Mesothelial cell of epicardium (in vitro differentiated cells): ENCODE measurements at places on chromosomes 11 and 22.

DNA sequence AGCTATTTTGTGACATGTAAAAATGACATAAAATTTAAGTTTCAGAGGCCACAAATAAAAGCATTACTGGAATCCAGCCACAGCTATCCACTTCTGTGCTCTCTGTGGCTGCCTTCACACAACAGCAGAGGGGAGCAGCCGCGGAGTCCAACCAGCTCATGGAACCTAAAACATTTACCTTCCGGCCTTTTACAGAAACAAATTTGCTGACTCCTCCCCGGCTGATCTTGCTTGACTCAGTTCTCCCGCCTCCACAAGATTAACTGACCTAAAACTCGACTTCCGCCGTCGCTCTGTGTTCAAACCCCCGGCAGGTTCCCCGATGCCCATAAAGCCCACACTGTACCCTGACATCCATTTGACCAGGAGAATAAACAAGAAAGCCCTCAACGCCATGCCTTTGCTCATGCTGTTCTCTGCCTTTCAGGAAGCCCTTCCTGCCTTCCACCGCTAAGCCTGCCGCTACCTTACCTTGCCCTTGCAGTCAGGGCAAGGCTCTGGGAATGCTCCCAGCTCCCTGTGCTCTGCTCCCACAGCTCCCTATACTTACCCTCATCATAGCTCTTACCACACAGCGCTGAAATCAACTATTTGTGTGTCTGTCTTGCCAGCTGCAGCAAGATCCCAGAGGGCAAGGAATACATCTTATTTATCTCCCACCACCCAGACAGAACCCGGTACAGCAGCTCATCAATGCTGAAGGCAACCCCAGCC is 35.4 kb downstream of the MICAL3 start:
- H3K4me3 ChIP-seq, result no peak overlapping the region
- H3K27ac ChIP-seq, result peak overlapping the region; percentile 59
- H3K36me3 ChIP-seq, result no peaks in the 10 kb centered on the region
- DNase-seq, result no peak

- no peak for DNase-seq
- peaks cover 15% of the 10 kb centered on the region for H3K4me1 ChIP-seq
- no peak overlapping the region for H3K27ac ChIP-seq
- H3K4me3 ChIP-seq, result no peak overlapping the region
- H3K36me3 ChIP-seq, result peaks cover 35% of the 10 kb centered on the region
Measured at GRCh38 chr11:36115378-36115801, 171.5 kb downstream of the LDLRAD3 start.

- peaks cover 10% of the 10 kb centered on the region for H3K4me1 ChIP-seq
- no peaks in the 10 kb centered on the region for H3K27me3 ChIP-seq
- H3K4me3 ChIP-seq, result no peak overlapping the region
- peaks cover 10% of the 10 kb centered on the region for H3K36me3 ChIP-seq
- DNase-seq, result no peak
Measured at GRCh38 chr11:7437696-7438095, 47.6 kb upstream of the OLFML1 start.

GRCh38 chr11:65817312-65817834 is 16.4 kb upstream of the SNX32 start:
- H3K27me3 ChIP-seq, result no peaks in the 10 kb centered on the region
- DNase-seq, result no peak
- peak overlapping the region; percentile 90 for H3K27ac ChIP-seq

- H3K27ac ChIP-seq, result no peak overlapping the region
- H3K27me3 ChIP-seq, result no peaks in the 10 kb centered on the region
- no peak for DNase-seq
Measured at GRCh38 chr22:41568811-41569210, 8.0 kb downstream of the CSDC2 start.

GRCh38 chr11:30351061-30351460 is 28.2 kb downstream of the ARL14EP start:
- peaks cover 1% of the 10 kb centered on the region for H3K36me3 ChIP-seq
- H3K27me3 ChIP-seq, result no peaks in the 10 kb centered on the region
- peak overlapping the region; percentile 85 for H3K27ac ChIP-seq
- no peak for DNase-seq

DNA sequence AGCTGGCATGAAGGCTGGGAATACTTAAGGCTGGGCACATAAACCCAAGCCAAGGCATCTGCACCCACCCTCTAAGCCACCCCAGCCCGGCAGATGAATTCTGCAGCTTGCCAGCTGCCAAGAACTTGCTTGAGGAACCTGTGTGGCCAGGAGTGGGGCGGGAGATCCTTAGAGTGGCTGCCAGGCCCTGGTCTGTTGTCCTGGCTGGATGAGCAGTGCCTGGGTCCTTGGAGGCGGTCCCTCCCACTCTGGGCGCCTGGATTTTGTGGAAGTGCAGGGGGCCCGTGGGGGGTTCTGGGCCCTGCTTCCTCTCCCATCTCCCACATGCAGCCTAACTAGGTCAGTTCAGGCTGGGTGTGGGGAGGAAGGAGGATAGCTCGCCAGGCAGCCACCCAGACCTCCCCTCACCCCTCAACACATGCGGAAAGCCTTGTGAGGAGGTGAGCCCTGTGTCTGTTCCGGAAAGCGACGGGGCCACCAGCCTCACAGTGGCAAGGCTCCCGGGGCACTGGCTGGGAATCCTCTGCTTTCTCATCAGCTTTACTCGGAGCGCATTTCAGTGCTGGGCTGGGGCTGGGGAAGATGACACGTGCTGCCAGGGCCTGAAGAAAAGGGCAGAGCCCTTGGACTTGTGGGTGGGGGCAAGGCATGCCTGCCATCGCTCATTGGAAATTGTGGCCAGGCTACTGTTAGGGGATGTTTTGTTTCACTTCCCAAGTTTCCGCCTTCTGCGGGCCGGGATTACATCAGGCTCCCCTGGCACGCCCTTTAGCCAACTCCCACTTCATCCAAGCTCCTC is 8.4 kb downstream of the DAGLA start:
- H3K4me3 ChIP-seq, result no peak overlapping the region
- DNase-seq, result no peak
- H3K27ac ChIP-seq, result no peak overlapping the region

DNA sequence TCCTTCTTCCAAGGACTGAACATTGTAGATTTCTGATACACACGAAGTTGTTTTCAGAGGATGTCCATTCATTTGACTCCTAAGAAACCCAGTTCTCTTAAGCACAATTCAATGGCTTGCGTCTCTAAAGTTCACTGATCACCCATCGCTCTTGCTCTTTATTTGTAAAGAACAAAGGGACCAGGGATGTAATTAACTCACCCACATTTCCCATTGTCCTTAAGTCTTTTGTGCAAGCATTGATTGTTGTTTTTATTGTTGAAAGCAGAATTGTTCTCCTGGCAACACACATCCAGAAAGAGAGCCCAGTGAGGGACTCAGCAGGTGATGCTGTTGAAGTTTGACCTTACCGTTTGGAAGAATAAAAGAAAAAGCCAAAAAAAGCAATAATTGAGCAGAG is 59.2 kb downstream of the SPON1 start:
- no peak overlapping the region for H3K4me3 ChIP-seq
- peaks cover 13% of the 10 kb centered on the region for H3K4me1 ChIP-seq
- peaks cover 9% of the 10 kb centered on the region for H3K27me3 ChIP-seq
- no peak for DNase-seq
- no peak overlapping the region for H3K27ac ChIP-seq

- H3K4me1 ChIP-seq, result peaks cover 2% of the 10 kb centered on the region
- peaks cover 13% of the 10 kb centered on the region for H3K27me3 ChIP-seq
- H3K4me3 ChIP-seq, result no peak overlapping the region
- no peak overlapping the region for H3K27ac ChIP-seq
Measured at GRCh38 chr22:48957311-48957986, 870.2 kb downstream of the BRD1 start.

GRCh38 chr11:18313965-18314763 is 7.8 kb downstream of the HPS5 start:
- H3K27ac ChIP-seq, result peak overlapping the region; percentile 85
- H3K27me3 ChIP-seq, result no peaks in the 10 kb centered on the region
- no peak for DNase-seq
- peaks cover 31% of the 10 kb centered on the region for H3K4me1 ChIP-seq
- peaks cover 11% of the 10 kb centered on the region for H3K36me3 ChIP-seq

DNA sequence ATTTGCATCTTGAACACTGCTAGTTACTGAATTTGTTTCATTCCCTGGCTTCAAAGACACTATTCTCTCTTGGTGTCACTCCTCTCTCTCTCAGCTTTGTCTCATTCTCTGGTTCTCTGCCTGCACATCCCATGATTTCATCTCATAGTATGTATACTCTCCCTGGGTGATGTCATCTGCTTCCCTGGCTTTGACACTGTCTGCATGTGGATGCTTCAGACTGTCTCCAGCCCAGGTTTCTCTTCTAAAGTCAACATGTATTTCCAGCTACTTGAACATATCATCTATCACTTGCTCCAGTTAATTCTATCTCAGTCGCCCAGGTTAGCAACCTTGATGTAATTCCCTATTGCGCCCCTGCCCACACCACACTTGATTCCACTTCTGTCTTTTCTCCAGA is 9.3 kb upstream of the ACAT1 start:
- H3K4me3 ChIP-seq, result no peak overlapping the region
- peaks cover 9% of the 10 kb centered on the region for H3K36me3 ChIP-seq
- no peaks in the 10 kb centered on the region for H3K27me3 ChIP-seq
- H3K4me1 ChIP-seq, result no peaks in the 10 kb centered on the region
- no peak for DNase-seq

GRCh38 chr11:99020352-99021225 is at the start of gene CNTN5:
TSS of gene CNTN5 (plus strand) at chr11:99020949.
- no peaks in the 10 kb centered on the region for H3K36me3 ChIP-seq
- H3K4me3 ChIP-seq, result peak within 1 kb of the TSS; percentile 94
- DNase-seq, result peak; percentile 46
- H3K27me3 ChIP-seq, result peaks cover 32% of the 10 kb centered on the region
- peaks cover 23% of the 10 kb centered on the region for H3K4me1 ChIP-seq

GRCh38 chr11:100484948-100485347 is 202.1 kb upstream of the ARHGAP42 start:
- no peak overlapping the region for H3K27ac ChIP-seq
- peaks cover 6% of the 10 kb centered on the region for H3K4me1 ChIP-seq
- DNase-seq, result no peak

DNA sequence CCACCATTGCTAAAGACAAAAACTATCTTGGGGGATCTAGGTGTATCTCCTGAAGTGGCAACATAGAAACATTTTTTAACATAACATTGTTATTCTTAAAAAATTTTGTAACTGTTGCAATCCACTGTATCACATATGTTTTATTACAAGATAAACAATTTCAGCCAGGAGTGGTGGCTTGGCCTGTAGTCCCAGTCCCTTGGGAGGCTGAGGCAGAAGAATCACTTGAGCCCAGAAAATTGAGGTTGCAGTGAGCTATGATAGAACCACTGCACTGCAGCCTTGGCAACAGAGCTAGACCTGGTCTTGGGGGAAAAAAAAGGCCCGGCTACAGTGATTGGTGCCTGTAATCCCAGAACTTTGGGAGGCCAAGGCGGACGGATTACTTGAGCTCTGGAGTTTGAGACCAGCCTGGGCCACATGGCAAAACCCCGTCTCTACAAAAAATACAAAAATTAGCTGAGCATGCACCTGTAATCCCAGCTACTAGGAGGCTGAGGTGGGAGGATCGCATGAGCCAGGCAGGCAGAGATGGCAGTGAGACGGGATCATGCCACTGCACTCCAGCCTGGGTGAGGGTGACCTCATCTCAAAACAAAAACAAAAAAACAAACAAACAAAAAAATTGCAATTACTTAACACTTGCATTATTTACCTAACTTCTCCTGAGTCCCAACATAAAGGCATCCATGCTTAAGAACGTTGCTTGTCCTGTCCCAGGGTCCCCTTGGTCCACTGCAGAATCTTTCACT is 1.5 kb upstream of the DEPDC5 start:
- H3K4me3 ChIP-seq, result peak overlapping the region; percentile 73
- no peaks in the 10 kb centered on the region for H3K27me3 ChIP-seq
- DNase-seq, result no peak
- H3K36me3 ChIP-seq, result peaks cover 6% of the 10 kb centered on the region

DNA sequence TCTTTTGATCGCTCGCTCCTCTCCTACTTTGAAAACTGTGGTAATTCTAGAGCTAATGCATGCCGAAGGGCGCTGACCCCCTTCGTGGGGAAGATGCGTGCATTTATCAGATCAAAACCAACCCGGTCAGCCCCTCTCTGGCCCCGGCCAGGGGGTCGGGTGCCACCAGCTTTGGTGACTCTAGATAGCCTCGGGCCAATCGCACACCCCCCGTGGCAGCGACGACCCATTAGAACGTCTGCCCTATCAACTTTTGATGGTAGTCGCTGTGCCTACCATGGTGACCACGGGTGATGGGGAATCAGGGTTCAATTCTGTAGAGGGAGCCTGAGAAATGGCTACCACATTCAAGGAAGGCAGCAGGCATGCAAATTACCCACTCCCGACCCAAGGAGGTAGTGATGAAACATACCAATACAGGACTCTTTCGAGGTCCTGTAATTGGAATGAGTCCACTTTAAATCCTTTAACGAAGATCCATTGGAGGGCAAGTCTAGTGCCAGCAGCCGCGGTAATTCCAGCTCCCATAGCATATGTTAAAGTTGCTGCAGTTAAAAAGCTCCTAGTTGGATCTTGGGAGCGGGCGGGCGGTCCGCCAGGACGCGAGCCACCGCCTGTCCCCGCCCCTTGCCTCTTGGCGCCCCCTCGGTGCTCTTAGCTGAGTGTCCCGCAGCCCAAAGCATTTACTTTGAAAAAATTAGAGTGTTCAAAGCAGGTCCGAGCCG is 3898.2 kb upstream of the OR11H1 start:
- no peaks in the 10 kb centered on the region for H3K27me3 ChIP-seq
- no peak for DNase-seq
- H3K4me1 ChIP-seq, result no peaks in the 10 kb centered on the region
- no peak overlapping the region for H3K27ac ChIP-seq

GRCh38 chr11:74112877-74113276 is 57.9 kb downstream of the C2CD3 start:
- H3K27ac ChIP-seq, result no peak overlapping the region
- no peaks in the 10 kb centered on the region for H3K4me1 ChIP-seq
- no peak for DNase-seq
- no peak overlapping the region for H3K4me3 ChIP-seq

- no peak for DNase-seq
- no peaks in the 10 kb centered on the region for H3K36me3 ChIP-seq
- H3K27me3 ChIP-seq, result peaks cover 2% of the 10 kb centered on the region
Measured at GRCh38 chr11:110928391-110928790, 216.2 kb upstream of the ARHGAP20 start.

DNA sequence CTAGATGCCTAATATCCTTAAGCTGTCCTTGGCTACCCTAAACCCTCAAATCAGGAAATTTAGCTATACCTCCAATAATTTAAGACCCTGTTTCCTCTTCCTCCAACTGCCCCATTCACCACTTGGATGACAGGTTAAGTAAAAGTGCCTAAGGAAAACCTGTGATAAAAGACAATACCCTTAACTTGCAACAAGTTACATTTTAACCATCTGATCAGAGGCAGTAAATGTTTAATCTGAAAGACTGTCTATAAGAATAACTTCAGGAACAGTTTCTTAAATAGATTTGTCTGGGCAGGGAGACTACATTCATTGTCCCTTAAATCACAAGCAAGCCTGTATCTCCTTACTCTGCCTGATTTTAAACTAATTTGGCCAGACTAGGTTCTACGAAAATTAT is 129.1 kb downstream of the APOL5 start:
- H3K4me1 ChIP-seq, result peaks cover 33% of the 10 kb centered on the region
- DNase-seq, result no peak
- no peaks in the 10 kb centered on the region for H3K27me3 ChIP-seq
- no peak overlapping the region for H3K4me3 ChIP-seq
- no peak overlapping the region for H3K27ac ChIP-seq
- H3K36me3 ChIP-seq, result no peaks in the 10 kb centered on the region

GRCh38 chr11:75196426-75196825 is 44.1 kb upstream of the TPBGL start:
- H3K4me3 ChIP-seq, result no peak overlapping the region
- no peaks in the 10 kb centered on the region for H3K4me1 ChIP-seq
- H3K27ac ChIP-seq, result no peak overlapping the region
- no peaks in the 10 kb centered on the region for H3K36me3 ChIP-seq

GRCh38 chr11:126485986-126486635 is 130.6 kb downstream of the ST3GAL4 start:
- peaks cover 2% of the 10 kb centered on the region for H3K27me3 ChIP-seq
- no peak overlapping the region for H3K4me3 ChIP-seq
- no peaks in the 10 kb centered on the region for H3K36me3 ChIP-seq
- DNase-seq, result no peak
- H3K4me1 ChIP-seq, result peaks cover 9% of the 10 kb centered on the region
- no peak overlapping the region for H3K27ac ChIP-seq
